Cortex of kidney (tissue), 1 donor: ENCODE measurements at places on chromosomes 16 and 17.

DNA sequence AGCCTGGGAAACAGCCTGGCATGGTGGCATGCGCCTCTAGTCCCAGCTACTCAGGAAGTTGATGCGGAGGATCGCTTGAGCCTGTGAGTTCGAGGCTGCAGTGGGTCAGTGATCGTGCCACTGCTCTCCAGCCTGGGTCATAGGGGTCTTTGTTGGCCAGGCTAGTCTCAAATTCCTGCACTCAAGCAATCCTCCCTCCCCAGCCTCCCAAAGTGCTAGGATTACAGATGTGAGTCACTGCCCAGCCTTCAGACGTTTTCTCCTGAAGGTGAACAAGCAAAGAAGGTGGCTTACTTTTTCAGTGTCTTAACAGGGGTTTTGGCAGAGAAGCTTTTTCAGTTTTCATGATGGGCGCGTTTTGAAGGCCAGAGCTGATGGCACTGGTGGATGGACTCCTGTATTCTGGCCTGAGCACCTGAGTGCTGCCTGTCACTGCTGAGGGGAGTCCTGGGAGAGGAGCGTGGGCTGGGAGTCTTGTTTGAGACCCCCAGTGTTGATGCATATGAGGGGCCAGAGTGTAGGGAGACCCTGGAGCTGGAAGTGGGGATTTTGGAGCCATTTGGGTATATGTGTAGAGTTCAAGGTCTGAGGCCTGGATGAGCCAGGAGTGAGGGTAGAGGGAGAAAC, 41.4 kb downstream of the FOXK2 start:
- DNase-seq: no peak

DNA sequence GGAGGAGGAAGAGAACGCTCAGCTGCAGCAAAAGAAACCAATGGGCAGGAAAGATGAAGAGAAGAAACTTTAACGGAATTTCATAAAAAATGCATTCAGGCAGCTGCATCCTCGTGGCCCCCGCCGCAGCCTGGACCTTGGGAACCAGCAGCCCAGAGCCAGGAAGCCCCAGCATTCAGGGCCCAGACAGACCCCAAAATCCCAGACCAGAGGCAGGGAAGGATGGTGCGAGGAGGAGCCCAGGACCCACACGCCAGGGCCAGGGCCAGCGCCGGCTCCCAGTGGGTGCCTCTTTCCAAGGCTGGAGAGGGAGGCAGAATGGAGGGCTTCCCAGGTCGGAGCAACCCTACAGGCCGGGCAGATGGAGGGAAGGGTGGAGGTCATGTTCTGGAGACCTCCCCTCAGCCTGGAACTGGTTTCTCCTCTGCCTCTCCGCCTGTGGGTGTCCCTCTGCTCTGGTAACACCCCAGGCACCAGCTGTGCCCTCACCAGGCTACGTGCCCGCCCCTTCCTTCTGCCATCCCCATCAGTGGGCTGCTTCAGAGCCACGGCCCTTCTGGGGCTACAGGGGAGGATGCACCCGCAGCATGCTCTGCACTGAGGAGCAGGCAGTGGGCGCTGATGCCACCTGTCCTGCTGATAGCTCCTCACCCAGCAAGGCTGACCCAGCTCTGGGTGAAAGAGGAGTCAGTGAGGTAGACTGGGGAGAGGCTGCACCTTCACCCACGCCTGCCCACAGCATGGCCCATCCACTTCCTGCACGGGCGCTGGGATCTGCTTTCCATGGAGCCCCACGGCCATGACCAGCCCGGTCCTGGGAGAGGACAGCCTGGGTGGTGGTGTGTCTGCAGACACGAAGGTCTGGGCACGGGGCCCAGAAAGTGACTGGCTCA, 1.2 kb upstream of the MIF4GD start:
- DNase-seq: no peak

DNA sequence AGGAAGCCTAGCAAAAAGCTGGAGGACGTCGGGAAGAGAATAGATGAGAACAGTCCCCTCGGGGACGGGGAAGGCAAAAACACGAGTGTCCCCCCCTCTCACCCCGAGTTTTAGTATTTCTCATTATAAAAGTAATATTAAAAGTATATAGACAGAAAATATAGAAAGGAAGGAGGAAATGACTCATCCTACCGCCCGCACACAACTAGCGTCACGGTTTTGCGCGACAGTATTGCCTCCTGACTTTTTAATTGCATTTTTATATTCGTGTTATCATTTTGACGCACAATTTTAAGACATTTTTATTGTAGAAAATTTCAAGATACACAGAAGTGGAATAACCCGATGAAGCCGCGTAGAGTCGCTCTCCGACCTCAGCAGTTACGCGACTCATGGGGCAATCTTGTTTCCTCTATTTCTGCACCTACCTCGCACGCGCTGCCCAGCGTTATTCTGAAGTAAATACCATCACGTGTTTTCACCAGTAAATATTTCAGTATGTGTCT, 652 bp upstream of the SLC25A19 start:
- DNase-seq: no peak

GRCh38 chr17:75749545-75750389, 15.2 kb downstream of the GALK1 start:
- no peak for DNase-seq

GRCh38 chr17:8056232-8056975, 17.5 kb downstream of the ALOX15B start:
- DNase-seq: no peak

DNA sequence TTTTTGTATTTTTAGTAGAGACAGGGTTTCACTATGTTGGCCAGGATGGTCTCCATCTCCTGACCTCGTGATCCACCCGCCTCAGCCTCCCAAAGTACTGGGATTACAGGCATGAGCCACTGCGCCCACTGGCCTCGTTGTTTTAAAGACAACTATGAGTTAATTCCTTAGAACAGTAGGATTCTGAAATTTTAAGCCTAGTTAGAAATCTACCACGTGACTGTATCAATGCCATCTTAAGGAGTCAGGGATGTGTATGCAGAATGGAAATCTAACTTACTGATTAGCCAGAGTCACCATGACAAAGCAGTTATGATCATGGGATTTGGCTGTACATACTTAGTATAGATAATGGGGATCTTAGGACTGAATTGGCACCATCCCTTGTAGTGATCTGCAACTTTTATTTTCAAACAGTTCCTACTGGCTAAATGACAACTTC, 2.8 kb downstream of the CEP20 start:
- DNase-seq: no peak

GRCh38 chr16:2019518-2019920, at the start of gene NPW:
Gene NPW (plus strand): TSS chr16:2019785.
- no peak for DNase-seq

GRCh38 chr17:8466456-8466855, 30.8 kb downstream of the NDEL1 start:
- no peak for DNase-seq

- DNase-seq: no peak
Observed at GRCh38 chr17:39069114-39069756, 82.2 kb downstream of the PLXDC1 start.

DNA sequence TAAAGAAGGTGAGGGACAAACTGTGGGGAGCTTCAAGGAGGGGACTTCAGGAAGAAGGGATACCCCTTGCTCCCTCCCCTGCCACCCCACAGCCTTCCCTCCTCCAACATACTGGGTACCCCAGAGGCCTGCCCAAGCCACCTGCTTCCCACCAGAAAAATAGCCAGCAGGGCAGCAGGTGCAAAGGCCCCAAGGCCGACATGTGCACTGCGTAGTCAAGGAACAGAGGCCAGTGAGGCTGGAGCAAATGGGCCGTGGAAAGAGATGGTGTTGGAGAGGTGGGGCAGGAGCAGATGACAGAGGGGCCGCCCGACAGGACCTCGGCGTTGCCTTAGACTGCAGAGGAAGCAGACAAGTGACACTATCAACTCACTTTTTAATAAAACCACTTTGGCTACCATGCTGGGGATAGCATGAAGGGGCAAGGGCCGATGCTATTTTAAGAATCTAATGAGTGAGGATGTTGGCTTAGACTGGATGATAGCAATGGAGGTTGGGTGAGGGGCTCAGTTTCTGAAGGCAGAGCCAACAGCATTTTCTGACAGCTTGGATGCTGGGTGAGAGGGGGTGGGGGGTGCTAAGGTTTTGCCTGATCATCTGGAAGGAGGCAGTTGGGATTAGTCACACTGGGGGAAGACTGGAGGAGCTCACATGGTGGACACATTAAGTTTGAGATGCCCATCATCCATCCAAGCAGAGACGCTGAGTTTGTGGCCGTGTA, 72.8 kb upstream of the TOB1 start:
- DNase-seq: no peak

DNA sequence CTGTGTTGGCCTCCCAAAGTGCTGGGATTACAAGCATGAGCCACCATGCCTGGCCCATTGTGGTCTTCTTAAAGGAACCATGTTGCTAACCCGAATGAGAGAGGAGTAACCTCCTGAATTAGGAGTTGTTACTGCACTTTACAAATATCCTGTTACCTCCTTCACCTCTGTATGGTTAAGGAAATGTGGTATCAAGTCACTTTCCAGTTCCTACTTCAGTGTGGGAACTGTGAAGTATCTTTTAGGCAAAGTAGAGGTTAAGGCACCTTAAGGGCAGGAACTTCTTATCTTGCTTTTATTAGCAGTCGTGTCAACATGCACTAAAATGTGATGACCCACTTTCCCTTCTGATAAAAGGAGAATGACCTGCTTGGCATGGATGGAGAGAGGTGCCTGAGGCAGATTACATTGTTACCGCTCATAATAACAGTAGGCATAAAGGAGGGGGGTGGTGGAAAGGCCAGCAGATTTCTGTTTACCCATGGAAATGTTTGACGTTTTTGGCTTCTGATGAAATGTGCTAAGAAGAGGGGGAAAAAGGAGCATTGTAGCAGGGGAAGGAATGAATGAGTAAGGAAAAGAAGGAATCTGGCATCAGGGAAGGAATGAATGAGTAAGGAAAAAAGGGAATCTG, 28.5 kb downstream of the FTO start:
- DNase-seq: no peak

- no peak for DNase-seq
Observed at GRCh38 chr16:89845417-89845816, 17.1 kb downstream of the SPIRE2 start.

GRCh38 chr16:1163567-1164055, 10.7 kb downstream of the CACNA1H start:
- no peak for DNase-seq

DNA sequence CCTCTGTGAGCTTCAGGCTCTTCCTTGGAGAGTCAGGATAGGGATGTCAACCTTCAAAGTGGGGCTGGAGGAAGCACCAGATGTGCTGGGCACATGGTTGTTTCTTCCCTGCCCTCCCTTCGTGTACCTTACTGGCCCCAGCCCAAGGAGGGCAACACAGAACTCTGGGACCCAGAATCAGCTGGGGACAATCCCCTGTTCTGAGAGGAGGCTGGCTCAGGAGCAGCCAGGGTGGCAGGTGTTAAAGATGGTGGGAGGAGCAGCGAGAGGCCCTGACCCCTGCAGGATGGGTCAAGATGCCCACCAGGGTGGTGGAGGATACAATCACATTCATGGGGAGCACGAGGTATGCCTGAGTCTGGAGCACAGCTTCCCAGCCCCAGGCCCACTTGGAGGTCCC, 300.4 kb downstream of the ABCC12 start:
- DNase-seq: no peak

DNA sequence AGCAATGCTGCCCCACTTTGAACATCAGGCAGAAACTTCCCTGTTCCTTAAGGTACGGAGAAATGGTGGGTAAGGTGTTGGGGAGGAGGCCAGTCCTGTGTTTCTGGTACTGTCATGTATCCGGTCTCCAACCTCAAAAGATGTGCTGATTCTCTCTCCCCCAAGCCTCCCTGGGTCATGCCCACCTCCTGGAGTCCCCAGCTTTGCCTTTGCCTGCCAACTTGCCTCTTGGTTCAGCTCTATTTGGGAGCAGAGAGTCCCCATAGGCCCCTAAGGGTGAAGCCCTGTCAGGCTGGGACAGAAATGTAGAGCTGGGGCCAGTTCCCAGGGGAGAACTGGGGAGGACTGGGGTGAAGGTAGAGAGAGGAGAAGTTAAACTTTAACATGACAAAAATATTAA, 1.6 kb upstream of the TBX21 start:
- DNase-seq: no peak

DNA sequence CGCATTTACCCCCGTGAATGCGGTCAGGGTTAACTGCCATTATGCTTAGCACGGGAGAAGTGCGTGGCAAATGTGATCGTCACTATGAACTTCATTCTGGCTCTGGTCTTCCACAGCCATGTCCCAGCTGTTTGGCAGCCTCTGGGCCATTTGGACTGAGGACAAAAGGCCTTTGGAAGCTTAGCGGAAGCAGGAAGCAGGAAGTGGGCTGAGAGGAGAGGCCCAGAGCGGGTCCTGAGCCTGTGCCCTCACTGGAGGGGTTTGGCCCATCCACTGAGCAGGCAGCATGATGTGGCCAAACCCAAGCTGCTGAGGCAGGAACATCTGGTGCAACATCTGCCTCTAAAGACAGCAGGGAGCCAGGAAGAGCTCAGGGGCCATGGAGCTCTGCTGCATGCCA, 345.9 kb downstream of the C16orf95 start:
- no peak for DNase-seq

- DNase-seq: no peak
Observed at GRCh38 chr16:17302214-17302613, 168.5 kb downstream of the XYLT1 start.

DNA sequence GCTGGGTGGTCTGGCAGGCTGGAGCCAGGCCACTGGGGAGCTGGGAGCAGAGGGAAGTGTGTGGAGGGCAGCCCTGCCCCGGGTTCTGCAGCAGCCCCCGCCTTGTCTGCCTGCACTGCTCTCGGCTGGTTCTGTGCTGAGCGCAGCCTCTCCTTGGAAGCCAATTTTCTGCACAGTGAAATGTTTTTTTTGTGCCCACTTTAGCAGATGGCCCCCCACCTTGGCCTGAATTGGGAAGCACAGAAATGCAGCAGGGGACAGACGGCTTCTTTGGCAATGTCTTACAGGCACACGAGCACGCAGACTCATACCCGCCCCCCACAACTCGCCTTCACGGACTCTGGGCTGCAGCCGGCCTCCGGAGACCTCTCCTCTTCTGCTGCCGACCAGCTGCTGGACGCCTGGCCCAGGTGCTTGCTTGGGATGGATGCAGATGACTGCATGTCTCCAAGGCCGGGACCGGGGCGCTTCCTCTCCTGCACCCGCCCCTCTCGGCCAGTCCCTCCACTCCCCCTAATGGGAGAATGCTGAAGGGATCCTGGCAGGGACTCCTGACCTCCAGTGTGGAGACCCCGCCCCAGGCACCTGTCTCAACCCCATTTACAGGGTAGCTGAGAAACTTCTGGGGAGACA, 14.8 kb downstream of the NPTX1 start:
- DNase-seq: no peak

- DNase-seq: no peak
Observed at GRCh38 chr17:19753661-19754463, 5.8 kb upstream of the ALDH3A1 start.

DNA sequence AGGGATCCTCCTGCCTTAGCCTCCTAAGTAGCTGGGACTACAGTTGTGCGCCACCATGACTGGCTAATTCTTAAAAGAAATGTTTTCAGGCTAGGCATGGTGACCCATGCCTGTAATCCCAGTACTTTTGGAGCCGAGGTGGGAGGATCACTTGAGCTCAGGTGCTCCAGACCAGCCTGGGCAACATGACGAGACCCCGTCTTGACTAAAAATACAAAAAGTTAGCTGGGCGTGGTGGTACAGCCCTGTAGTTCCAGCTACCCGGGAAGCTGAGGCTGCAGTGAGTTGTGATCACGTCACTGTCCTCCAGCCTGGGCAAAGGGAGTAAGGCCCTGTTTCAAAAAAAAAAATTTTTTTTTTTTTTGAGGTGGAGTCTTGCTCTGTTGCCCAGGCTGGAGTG, 173.1 kb downstream of the SEC14L1 start:
- no peak for DNase-seq

- DNase-seq: no peak
Observed at GRCh38 chr16:89616623-89617022, 3.2 kb downstream of the DPEP1 start.

- DNase-seq: no peak
Observed at GRCh38 chr16:3578121-3578520, 918 bp upstream of the NLRC3 start.

- no peak for DNase-seq
Observed at GRCh38 chr17:4715063-4715744, 4.8 kb downstream of the ARRB2 start.
